ENCODE measurements at places on chromosomes 1 and 21.

DNA sequence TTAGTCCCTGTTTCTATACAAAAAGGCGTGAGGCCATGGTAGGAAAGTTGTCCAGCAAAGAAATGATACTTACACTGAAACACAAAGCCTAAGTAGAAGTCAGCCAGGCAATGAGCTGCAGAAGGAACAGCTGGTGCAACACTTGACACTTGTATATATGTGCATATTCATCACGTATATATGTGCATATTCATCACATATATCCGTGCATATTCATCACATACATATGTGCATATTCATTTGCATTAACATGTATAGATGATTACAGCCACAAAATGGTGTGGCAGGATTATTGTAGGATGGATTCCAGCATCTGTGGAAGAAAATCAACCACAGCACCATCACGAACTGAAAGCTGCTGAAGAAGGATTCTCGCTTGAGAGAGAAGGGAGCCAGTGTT, 189.0 kb upstream of the RGS18 start:
- DNase-seq: no peak

DNA sequence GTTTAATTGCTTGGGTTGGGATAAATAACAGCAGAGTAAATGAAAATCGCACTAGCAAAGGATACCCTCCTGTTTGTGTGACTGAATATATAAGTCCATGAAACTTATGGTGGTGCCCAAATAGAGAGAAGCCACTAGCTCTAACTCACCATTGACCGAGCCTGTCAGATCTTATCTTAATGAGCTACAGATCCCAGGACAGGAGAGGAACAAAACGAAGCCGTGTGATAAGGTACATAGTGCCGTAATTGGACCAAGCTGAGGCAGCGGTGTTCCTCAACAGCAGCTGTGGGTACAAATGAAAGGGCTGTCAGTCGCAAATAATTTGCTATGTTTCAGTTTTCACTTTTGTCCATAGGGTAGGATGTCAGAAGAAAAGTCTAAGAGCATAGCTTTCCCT, 276.1 kb downstream of the PTBP2 start:
- DNase-seq: no peak

GRCh38 chr1:12012560-12013316, 6.6 kb upstream of the MIIP start:
- no peak for DNase-seq

- no peak for DNase-seq
Observed at GRCh38 chr1:10647414-10648170, 148.9 kb downstream of the CASZ1 start.

GRCh38 chr1:145758116-145758515, 38.8 kb downstream of the CD160 start:
- DNase-seq: no peak
